Frontal cortex (tissue), 4 donors: ENCODE measurements at places on chromosomes 11 and 22. TPM values are rescaled to one million over a fixed set of nuclear protein-coding genes. Genes with fewer than 3 reads are reported as not detected.

Gene CCDC88B
- total RNA-seq = 0.82 TPM

- DNase-seq = no peak
Observed at GRCh38 chr11:45341372-45341771, 55.2 kb upstream of the SYT13 start.

- peak; percentile 73 for DNase-seq
Observed at GRCh38 chr22:41264408-41264941, 21.5 kb downstream of the RANGAP1 start.

DNA sequence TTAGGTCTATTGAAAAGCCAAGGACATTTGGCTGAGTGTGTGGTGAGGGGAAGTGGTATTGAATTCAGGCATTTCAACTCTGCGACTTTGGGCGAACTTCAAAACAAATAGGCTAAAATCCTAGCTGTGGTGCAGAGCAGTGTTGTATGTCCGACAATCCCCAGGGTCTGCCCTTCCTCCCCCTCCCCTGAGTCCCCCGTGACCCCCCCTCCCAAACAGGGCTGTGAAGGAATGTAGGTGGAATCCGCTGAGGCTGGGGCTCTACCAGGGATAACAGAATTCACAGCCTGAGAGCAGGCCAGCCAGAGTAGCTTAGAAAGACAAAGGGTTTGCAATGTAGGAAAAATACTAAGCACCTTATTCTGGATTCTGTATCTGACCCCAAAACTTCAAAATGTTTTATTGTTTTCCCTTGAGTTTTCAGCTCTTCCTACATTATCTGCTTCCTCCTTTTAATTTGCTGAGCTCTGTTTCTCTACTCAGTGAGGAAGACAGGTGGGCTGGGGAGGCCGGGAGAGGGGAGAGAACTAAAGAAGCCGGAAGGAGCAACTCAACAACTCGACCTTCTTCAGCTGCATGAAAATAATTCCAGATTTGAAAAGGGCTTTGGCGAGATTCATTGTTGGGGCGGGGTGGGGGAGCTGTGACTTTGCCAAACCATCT lies 315.2 kb downstream of the BLID start:
- no peak for DNase-seq

Gene OR51I1
- total RNA-seq = not detected

Gene RIBC2
- 0.41 TPM for total RNA-seq

DNA sequence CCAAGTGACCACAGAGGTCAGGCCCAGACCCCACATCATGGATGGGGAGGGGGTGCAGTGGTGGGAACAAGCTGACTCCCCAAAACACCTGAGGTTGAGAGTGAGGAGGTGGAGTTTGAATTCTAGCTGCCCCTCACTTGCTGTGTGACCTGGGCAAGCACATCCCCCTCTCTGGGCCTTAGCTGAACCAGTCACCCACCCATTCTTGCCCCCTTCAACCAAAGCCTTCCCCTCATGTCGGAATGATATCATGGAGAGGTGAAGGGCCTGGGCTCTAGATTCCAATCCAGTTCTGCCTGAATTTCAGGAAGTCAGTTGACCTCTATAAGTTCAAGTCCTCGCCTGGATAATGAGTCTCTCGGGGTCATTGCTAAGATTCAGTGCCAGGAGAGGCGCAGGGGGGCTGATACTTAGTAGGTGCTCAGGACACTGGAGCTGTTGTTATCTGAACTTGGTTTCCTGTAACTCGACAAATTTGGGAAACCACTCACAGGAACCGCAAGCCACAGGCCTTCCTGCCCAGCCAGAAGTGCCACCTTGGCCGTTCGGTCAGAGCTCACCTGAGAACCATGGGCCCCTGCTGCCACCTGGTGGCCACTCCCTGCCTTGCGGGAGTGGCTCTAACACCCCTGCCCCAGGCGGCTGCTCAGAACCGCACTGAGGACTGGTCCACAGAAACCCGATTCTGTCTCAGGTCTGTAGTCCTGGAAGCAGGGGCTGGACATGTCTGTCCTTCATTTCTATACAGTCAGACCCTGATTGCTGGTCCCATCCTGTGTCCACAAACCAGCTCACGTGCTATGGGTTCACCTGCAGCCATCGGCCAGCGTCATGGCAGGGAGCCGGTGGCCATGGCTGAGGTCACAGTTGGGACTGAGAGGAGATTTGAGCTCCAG lies 6.9 kb downstream of the CDC42EP1 start:
- DNase-seq = peak; percentile 70

DNA sequence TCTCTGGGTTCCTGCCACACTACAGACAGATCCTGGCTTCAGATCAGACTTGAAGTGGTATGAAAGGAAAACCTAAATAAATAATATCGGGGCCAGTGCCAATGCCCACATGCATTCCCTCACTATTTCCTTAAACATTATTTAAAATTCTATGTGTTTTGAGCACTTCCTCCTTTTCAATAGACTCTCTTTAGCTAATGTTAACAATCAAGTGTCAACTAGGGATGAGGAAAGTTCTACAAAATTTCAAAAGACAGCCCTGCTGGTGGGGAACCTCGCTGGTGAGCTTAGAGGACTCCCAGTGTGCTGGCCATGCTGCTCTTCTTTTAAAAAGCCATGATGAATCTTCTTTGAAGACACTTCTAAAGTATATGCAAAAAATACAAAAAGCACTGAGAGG lies 87.5 kb downstream of the ENTHD1 start:
- no peak for DNase-seq

GRCh38 chr11:11973361-11973800 lies 35.0 kb downstream of the DKK3 start:
- peak; percentile 63 for DNase-seq

DNA sequence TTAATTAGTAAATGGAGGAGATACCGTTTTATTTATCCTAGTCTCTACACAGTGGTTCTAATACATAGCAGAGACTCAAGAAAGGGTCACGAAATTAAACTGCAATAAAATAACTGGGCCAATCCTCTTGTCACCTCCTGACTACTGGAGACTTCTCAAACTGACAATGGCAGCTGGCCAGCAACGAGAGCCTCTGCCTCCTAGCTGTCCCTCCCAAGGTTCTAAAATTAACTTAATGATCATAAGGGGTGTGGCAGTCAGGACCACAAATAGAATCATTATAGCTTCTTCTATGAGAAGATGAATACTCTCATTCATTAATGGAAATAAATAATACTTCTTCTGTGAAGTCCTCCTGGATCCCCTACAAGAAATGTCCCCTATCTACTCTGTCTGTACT lies 63.8 kb upstream of the APOA1 start:
- no peak for DNase-seq

Gene FCHSD2
- 57.9 TPM for total RNA-seq

- no peak for DNase-seq
Observed at GRCh38 chr11:14638561-14638960, 5.0 kb upstream of the PDE3B start.

Gene NRIP3
- total RNA-seq = 24.9 TPM

- DNase-seq = no peak
Observed at GRCh38 chr22:21455334-21456089, 11.7 kb upstream of the TMEM191C start.

DNA sequence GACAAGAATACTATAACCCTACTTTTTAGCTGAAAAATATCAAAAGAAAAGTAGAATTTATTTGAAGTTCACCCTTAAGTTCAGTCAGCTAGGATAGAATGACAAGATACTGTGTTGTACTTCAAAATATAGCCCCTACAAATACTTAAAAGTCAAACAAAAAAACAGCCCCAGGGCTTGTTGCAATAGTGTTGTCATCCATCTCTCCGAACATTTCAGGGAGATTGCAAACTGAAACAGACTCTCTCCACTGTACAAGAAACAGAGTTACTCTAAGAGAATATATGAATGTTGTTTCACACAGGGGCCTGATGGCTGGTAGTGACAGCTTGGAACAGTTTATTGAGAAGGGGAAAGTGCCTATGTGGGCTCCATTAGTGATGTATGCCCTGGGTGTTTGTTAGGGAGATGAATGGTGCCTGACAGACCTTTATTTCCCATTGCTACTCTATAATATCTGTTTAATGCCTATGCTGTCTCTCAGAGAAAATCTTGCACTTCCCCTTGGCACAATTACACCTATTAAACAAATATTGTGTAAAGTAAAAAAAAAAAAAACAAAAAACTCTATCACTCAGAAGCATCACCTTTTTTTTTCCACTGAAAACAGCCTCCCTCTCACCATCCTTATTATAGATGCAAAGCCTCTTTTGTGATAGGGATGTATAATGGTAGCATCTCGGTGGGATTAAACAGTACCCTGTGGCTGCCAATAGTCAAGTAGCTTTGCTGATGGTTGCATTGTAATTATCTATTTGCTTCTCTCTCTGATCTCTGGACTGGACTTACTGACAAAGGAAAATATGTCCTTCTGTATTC lies 506.3 kb upstream of the LUZP2 start:
- DNase-seq = no peak

GRCh38 chr11:103800406-103801114 lies 235.9 kb upstream of the DDI1 start:
- no peak for DNase-seq

Gene PRRG4
- under 0.01 TPM for total RNA-seq

GRCh38 chr11:73246303-73246702 lies 25.8 kb upstream of the P2RY6 start:
- no peak for DNase-seq

DNA sequence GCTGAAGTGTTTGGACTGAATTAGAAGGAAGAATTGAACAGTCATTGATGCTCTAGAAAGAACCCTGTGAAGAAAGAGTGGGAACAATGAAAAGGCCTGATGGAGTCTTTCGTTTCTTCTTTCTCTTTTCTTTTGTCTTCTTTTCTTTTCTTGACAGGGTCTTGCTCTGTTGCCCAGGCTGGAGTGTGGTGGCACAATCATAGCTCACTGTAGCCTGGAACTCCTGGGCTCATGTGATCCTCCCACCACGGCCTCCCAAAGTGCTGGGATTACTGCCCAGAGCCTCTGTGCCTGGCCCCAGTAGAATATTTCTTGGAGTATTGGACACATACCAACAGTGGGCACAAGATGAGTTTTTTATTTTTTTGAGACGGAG lies 1.1 kb downstream of the FEN1 start:
- DNase-seq = no peak

Gene PRR5
- 10.6 TPM for total RNA-seq

Gene MUC2
- total RNA-seq = not detected

GRCh38 chr22:37186228-37186996 lies 1.6 kb downstream of the C1QTNF6 start:
- DNase-seq = peak; percentile 71

DNA sequence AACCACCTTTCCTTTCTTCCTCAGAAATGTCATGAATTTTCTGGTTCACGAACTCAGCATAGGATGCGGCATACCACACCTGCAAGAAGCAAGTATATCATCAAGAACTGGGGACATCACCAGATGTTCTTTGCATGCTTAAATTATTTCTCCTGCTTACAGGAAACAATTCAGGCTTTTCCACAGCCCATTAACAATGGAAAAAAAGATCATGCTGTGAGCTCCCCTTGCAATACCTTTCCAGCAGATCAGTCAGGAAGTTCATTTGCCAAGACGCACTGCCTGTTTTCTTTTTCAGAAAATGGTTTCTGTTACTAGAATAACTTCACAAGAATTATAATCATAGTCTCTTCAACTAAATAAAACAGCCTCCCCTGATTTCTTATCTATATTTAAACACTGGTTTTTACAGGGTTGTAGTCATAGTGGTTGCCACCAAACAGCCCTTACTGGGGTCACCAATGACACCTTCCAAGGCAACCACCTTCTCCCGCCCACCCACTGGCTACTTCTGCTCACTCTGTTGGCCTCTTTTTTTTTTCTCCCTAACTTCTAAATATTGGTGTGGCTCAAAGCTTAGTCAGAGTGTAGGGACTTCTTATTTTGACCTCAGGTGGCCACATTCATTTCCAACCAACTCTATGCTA lies 42.3 kb upstream of the NFRKB start:
- DNase-seq = no peak

- no peak for DNase-seq
Observed at GRCh38 chr11:63613517-63614135, 607 bp downstream of the PLAAT3 start.

DNA sequence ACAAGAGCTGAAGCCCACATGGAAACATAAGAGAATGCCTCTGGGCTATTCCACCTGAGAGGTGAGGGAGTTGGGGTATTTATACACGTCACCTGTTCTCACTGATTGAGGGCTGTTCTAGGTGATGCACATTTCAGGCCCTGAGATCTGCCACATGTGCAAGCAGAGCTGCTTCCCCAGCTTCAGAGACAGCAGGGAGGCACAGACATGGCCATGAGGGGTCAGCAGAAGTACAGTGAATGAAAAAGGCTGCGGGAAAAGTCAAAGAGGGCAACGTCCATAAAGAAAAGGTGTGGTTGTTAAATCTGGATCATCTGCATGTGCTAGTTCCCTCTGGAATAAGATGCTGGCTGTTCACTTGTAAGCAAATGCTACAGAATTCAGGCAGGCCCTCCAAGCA lies 75.4 kb downstream of the GAB4 start:
- no peak for DNase-seq

DNA sequence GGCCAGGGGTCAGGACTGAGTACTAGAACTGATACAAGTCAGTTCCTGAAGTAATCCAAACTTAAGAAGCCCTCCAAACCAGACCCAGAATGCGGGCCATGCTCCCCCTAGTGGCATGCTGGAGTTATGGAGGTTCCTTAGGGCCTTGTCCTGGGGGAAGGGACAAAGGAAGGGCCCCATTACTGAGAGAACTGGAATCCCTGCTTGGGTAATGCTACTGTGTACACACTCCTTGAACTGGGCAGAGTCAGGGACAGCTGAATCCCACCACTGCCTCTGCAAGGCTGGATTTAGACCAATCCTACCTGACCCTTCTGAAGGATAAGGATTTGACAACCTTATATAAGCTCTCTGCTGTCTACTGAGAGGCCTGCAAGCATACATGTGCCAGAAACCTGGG lies 97.3 kb upstream of the AKIP1 start:
- peak; percentile 56 for DNase-seq

DNA sequence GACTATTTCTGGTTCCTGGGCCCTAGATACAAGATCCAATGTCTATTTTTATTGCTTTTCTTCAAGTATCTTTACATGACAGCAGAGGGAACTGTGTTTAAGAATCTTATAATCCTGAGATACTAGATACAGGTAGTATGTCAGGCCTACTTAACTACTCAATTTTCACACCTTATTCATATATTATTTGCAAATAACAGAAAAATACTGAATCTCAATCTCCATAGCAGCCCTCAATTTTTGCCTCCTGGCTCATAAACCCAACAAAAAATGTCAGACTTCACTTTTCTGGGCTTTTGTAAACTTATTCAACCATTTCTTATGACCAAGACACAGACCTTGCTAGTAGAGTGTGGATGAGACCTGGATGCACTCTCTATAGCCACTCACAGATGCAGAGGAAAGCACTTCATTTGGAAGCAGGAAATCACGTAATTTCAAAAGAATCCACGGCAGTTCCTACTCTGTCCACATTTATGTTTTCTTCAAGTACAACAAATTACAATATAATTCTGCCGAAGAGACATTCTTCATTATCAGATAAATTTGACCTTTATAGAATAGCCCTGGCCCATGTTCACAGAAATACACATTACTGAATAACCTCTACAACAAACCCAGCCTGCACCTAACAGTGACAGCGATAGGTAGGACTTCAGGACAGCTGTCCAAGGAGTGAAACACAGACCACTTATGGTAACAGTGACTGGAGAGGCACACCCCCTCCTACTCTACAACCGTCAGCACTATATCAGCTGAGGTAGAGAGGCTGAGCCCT lies 62.0 kb upstream of the YPEL1 start:
- DNase-seq = no peak
